ENCODE measurements at places on chromosomes 11 and 22.

- DNase-seq = peak; percentile 64
Measured at GRCh38 chr22:38706101-38706900, 557 bp downstream of the GTPBP1 start.

- DNase-seq = peak; percentile 57
Measured at GRCh38 chr11:82732734-82733443, 775 bp downstream of the FAM181B start.

GRCh38 chr11:69716891-69717747 lies 13.3 kb upstream of the FGF19 start:
- DNase-seq = no peak

- DNase-seq = no peak
Measured at GRCh38 chr11:45593992-45594391, 71.4 kb downstream of the CHST1 start.

DNA sequence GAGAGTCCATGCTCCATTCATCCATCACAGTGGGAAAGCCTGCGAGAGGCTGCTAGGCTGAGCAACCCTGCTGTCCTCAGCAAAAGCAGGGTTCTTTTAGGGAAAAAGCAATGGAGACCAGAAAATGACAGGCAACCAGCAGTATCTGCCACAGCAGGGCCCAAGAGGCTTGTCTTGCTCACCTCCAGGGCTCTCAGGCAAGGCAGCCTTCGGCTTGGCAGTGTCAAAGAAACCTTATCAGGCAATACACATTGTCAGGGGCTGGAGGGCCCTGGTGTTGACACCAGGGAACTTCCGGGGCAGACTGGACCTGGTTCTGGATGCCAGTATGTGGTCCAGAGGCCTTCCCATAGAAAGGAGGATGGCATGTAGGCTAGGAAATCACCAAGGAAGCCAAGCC lies 10.2 kb upstream of the TLCD5 start:
- no peak for DNase-seq

DNA sequence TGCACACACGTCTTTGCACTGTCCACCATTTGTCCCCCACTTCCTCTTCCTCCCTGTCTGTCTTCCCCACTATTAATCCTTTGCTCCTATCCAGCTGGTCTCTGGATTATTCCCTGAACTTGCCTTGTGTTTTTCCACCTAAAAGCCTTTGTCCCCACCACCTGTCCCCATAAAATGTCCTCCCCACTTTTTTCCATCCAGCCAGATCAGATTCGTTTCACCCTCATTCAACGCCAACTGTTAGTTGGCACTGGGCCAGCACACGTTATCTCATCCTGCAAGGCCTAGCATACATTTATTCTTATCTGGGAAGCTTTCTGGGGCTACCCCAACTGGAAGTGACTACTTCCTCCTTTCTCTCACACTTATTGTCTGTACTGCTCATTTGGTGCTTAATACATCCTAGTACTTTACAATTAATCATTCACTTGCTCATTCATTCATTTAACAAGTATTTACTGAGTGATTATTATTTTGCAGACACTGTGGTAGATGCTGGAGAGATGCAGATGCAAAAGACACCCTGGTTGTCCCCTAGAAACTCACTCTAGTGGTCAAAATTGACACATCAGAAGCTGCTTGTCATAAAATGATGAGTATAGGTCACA lies 96.2 kb downstream of the RASSF10 start:
- DNase-seq = no peak

DNA sequence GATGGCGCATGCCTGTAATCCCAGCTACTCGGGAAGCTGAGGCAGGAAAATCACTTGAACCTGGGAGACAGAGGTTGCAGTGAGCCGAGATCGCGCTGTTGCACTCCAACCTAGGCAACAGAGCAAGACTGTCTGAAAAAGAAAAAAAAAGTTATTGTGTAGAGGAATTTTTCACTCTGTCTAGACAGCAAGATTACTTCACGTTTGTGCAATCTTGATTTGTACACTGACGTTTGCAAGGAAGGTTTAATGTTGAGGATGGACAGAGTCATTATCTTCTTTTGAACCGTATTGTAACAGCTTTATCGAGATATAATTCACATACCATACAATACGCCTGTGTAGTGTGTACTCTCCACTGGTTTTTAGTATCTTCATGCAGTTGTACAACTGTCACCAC lies 3.7 kb downstream of the CTTN start:
- DNase-seq = no peak

- no peak for DNase-seq
Measured at GRCh38 chr22:40383905-40384304, 13.5 kb downstream of the SGSM3 start.

DNA sequence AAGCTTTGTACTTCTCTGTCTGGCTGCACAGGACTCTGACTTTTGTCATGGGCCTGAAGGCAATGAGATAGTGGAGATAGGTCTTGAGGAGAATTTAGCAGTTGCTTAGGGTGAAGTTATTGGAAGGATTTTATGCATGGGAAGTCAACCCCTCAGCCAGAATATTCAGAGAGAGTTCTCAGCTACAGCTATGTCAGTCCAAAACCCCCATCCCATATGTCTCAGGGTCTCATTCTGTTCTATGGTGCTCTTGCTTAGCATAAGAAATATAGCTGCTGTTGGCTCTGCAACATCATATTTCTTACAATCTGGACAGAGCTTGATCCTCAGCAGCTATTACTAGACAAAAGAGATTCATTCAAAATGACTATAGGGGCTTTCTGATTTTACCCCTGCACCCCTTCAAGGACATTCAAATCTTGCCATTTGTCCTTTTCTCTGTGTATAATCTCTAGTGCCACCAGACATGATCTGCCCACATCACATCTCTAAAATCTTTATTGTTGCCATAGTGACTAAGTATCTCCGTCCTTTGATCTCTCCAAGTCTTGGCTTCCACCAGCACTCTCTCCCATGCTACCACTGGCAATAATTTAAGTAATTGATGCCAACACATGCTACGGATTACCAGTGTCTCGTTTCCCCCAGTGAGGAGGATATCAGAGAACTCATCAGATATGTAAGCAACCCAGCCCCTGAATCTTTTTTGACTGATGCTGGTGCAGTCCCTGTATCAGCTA lies 327.1 kb upstream of the ISX start:
- DNase-seq = no peak

DNA sequence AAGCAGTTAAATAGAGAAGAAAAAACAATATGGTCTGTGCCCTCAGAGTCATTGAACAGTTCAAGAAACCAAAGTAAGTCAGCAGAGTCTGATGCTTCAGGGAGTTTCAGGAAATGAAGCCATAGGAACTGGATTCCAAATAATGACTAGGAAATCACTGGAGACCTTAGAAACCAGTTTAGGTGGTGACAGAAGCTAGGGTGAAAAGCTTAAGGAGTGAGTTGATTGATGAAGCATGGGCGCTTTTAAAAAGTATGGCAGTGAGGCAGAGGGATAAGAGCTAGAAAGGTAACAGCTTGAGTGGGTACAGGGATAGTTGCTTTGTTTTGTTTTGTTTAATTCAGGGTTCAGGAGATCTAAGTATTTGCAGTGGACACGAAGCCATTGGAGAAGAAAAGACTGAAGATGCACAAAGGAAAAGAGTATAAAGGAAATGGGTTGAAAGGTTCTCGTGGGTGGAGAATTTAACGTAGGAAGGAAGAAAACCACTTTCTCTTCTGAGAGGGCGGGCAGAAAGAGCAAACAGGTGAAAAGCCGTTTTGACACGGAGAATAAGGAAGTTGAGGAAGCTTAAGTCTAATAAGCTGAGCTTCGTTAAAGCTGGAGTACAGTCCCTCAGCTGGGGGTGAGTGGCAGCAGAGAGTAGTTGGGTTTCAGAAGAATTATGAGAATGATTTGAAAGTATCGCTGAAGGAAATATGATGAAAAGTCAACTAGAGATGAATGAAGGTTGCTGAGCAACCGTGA lies 14.8 kb downstream of the SGSM3 start:
- DNase-seq = no peak

DNA sequence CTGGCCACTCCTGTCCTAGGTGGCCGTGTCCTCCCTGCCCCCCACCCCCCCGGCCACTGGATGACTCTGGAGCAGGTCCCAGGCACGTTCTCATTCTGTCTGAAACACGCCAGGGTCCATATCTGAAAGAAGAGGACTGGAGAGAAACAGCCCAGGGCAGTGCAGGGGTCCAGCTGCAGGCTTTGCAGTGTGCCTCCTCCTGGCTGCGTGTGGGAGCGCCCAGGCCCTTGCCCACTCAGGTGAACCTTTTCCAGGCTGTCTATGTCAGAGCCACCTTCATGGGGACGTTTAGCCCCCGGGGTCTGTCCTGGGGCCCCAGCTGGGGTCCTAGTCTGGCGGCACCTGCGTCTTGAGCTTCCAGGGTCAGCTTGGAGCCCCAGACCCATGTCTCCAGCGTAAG lies 15.6 kb downstream of the GRAMD4 start:
- DNase-seq = peak; percentile 50

DNA sequence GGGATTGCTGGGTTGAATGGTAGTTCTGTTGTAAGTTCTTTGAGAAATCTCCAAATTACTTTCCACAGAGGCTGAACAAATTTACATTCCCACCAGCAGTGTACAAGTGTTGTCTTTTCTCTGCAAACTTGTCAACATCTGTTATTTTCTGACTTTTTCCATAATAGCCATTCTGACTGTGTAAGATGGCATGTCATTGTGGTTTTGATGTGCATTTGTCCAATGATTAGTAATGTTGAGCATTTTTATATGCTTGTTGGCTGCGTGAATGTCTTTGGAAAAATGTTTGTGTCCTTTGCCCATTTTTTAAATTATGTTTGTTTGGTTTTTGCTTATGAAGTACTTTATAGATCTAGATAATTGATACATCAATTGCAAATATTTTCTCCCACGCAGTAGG lies 1025.0 kb downstream of the JRKL start:
- DNase-seq = no peak

- DNase-seq = no peak
Measured at GRCh38 chr11:72599325-72600117, 74.7 kb downstream of the PDE2A start.

DNA sequence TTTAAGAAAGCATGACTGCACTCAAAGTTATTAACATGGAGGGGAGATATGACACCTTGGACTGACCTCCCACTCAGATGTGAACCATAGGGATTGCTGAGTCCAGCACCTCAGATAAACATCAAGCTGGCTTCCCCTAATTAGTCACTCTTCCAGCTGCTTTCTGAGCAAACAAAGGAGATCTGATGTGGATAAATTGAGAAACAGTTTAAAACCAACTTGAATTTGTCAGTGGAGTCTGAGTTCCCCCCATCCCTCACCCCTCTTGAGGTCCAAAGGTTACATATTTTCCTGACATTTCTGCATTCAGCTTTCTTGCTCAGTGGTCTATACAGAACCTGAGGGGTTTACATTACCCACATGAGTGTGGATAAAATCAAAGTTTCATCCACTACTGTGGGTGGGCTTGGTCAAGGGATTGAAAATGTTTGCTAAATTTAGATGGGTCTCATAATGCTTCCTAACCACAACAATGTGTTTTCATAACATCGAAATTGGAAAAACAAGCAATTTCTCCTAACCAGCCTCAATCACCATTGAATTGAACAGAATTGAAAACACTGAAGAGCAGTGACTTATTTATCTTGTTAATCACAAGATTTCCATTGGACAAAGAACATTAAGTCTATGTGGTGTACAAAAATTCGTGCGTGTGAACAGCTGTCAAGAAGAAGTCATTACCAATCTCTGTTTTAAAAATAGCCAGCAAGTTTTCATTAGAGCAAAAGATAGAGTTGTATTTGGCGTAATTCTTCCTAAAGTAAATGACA lies 292.3 kb downstream of the METTL15 start:
- no peak for DNase-seq

DNA sequence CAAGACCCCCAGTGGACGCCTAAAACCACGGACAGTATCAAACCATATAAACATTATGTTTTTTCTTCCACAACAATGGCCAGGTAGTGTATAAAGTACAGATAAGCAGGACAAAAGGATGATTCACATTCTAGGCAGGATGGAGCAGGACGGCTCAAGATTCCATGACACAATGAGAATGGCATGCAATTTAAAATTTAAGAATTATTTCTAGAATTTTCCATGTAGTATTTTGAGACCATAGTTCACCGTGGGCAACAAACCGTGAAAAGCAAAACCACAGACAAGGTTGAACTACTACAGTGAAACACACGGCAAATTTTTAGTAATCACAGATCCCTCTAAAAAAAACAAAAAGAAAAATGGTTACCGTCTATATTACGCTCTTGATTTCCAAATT lies 7.5 kb downstream of the NARS2 start:
- no peak for DNase-seq

GRCh38 chr22:31230155-31230870 lies 18.2 kb downstream of the LIMK2 start:
- no peak for DNase-seq

DNA sequence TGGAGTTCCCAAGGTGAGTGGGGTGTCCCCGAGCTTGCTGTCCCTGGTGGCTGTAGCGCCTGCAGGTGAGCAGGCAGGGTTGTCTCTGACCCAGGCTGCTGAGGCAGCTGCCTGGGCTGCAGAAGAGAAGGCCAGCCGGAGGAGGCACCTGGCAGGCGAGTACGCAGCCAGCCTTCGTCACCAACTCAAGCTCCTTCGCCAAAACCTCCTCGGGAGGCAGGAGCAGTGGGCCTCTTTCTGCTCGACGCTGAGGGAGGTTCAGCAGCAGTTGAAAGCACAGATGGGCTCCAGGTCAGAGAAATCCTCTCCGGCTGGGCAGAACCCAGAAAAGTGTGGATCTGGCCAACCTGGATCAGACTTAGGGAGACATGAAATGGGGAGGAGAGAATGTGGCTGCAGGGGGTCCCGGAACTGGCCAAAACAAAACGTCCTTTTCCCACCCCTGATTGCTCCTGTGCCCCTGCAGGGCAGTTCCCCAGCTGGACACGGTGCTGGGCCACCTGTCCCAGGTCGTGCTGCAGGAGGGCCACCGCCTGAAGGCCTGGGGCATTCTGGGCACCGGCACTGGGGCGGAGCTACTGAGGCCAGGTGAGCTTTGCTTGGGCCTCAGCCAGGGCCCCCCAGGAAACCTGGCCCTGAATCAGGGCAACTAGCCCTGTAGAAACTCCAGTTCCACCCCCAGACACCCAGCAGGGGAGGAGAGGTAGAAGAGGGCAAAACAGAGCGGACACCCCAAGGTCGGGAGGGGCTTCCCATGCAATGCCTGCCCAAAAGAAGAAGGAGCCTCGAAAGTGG lies 56.7 kb downstream of the BTG4 start:
- DNase-seq = no peak

- DNase-seq = no peak
Measured at GRCh38 chr11:76703707-76704106, 33.2 kb upstream of the LRRC32 start.

DNA sequence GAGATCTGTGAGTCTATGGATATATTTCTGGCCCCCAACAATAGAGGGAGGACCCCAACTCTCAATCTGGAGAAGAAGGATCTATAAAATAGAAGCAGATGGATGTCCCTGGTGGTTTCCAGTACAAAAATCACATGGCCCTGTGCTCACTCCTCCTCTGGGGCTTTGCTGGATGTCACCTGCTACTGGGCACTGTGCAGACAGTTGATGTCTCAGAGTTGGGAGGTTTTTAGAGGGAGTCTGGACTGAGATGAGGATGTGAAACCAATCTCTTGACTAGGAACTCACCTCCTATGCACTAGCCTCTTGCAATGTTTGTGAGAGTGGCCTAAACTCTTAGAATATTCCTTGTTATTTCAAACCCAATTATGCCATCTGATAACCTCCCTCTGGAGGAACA lies 107.2 kb downstream of the SCN3B start:
- DNase-seq = no peak

- DNase-seq = peak; percentile 55
Measured at GRCh38 chr11:3849297-3849874, 6.1 kb upstream of the STIM1 start.

- peak; percentile 84 for DNase-seq
Measured at GRCh38 chr11:117199053-117199915, at the start of gene TAGLN. Gene TAGLN, plus strand, starts transcription at chr11:117199370. Its CDS starts 3,644 bp downstream, at chr11:117203014.

All from neural progenitor cell (in vitro differentiated cells).